ENCODE measurements at places on chromosomes 6 and 20.

- DNase-seq: no peak
These were observed 7.1 kb downstream of the OVOL2 start for GRCh38 chr20:18050628-18051027.

DNA sequence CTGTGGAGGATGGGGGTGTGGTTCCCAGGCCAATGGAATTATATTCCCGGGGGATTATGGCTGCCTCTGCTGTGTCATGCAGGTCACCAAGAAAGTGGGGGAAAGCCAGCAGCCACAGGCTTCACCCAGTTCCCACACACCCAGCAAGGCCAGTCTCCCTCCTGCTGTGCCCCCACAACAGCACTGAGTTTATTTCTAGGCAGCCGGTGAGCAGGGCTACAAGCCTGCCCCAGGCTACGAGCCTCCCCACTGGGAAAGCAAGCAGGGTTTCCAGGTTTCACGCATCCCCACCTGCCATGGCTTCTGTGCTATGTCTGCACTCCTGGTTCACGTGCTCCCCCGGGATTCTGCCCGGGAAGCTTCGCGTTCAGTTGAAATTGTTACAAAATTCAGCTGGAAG, 72.6 kb downstream of the ERMARD start:
- DNase-seq: no peak

DNA sequence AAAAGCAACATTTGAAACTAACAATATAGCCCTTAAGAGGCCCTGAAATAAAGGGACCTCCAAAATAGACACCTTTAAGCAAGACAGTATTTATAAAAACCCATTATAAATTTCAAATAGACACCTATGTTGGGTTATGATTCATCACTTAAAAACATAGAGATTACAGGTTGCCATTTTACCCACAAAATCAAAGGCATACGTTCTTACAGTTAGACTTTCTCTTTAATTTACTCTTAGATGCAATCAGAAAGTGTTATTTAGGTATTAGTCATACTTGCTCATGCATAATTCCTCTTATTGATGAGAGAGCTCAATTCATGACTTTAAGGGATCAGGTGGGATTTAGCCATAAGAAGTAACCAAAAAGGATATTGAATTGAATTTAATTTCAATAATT, 51.5 kb upstream of the TMEM200A start:
- DNase-seq: no peak

GRCh38 chr20:23367770-23368169, 5.8 kb downstream of the GZF1 start:
- DNase-seq: peak; percentile 40

- no peak for DNase-seq
These were observed 61.9 kb upstream of the AKIRIN2 start for GRCh38 chr6:87763901-87764300.

GRCh38 chr6:140579918-140580317, 1205.5 kb upstream of the CITED2 start:
- DNase-seq: no peak

DNA sequence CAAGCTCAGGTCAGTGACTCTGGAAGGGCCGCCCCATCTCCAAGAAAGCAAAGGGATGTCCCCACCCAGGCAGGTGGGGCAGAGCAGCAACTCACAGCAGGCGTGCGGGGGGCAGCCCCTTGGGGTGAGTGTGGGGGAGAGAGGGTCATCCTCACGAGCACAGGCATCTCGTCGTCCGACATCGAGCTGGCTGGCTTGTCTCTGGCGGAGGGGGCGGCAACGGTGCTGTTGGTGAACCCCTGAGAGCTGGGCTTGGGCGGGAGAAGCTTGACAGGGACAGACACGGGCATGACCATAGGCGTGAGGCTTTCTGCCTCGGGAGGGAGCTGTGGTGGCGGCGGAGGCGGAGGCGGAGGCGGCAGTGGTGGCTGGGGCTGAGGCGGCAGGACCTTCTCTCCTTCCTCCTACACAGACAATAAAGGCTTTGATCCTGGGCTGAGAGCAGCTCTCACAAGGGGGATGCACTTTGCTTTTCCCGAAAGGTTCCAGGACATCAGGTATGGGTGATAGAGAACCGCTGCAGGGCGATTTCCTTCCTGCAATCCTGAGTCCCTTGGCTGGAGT, 45.6 kb upstream of the MRPS10 start:
- DNase-seq: no peak

DNA sequence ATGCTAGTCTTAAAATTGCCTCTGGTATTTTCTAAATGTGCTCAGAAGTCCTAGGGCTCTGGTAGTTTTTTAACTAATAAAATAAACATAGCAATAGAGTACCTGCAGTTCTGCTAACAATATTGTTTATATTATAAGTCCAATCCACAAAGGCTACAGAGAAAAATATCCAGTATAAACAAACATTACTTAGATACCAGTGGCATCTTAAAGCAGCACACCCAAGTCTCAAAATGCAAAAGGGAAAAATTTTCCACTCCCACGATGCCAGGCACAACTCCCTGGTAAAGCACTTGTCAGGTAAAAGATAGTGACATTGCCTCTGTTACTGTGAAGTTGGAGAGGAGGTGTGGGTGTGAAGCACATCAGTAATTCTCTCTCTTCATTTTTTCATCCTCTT, 123.3 kb downstream of the OGFRL1 start:
- DNase-seq: no peak

GRCh38 chr6:47741807-47742206, 40.0 kb upstream of the OPN5 start:
- DNase-seq: peak; percentile 35

DNA sequence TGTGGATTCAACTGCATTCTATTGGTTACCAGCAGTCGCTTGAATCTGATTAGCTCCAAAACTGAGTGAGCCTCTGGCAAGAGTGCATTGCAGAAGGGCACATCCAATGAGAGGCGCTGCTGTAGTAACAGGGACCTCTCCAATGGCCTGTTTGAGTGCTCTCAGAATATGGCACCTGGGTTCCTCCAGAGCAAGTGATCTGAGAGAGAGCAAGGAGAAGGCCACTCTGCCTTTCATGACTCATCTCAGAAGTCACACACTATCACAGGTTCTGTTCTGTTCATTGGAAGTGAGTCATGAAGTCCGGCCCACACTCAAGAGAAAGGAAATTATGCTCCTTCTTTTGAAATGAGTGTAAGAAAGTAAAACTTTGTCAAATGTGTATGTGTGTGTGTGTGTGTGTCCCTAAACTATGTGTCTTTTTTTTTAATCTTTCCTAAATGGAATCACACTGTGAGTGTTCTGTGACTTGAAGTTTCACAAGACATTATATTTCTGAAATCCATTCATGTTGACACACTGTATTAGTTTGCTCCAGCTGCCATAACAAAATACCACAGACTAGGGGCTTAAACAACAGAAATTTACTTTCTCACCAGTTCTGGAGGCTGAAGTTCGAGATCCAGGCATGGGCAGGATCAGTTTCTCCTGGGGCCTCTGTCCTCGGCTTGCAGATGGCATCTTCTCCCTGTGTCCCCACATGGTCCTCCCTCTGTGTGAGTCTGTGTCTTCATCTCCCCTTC, 138.3 kb upstream of the CDYL start:
- DNase-seq: peak; percentile 63

GRCh38 chr6:30828027-30828962, 56.0 kb upstream of the DDR1 start:
- peak; percentile 85 for DNase-seq

DNA sequence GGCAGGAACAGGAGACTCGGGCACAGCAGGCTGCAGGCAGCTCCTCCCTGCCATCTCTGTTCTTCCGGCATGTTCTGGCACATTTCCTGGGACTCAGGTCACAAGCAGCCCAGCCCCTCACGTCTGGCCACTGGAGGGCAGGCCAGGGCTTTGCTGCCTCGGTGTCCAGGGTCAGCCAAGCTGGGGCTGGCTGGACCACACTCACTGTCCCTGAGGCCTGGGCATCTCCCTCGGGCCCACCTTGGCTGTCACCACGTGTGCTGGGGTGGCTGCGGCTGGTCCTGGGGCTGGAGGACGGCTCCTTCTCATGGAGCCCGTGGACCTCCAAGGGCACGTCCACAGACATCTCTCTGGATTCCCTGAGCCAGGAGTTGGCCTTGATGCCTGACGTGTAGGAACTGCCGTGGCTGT, 18.5 kb downstream of the FRMD1 start:
- DNase-seq: peak; percentile 25

DNA sequence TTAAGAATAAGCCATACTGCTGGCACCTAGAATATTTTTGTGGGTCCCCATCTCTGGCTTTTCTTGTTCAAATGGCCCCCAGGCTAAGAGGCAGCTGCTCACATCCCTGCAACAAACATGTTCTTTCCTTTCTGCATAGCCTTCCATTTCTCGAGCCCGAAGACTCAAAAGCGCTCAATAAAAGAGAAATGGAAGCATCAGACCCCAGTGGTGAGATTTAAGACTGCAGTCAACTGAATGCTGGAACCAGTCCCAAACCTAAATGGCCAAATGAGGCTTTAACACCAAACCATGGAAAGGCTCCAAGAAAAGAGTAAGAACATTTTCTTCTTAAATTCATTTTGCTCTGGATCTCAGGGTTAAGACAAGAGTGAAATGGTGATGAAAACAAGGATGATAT, 122.1 kb upstream of the TRAF3IP2 start:
- peak; percentile 53 for DNase-seq

DNA sequence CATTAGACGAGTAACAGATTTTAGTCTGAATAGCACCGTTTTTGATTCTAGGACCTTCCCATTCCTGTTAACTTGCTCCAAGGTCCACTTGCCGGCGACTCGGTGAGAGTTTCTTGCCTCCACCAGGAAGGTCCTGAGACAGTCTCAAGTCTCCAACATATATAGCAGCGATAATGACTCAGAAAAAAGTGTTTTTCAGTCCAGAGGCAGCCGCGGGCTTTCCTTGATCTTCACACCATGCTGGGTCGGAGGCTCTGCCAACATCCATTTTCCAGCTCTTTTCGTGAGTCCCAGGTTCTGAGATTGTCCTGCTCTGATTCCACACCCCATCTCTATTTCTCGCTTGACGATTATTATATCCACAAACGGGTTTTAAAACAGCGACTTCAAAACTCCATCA, 170.5 kb downstream of the GPX5 start:
- peak; percentile 17 for DNase-seq

- peak; percentile 3 for DNase-seq
These were observed 622.6 kb upstream of the PTCHD4 start for GRCh38 chr6:48733581-48733980.

DNA sequence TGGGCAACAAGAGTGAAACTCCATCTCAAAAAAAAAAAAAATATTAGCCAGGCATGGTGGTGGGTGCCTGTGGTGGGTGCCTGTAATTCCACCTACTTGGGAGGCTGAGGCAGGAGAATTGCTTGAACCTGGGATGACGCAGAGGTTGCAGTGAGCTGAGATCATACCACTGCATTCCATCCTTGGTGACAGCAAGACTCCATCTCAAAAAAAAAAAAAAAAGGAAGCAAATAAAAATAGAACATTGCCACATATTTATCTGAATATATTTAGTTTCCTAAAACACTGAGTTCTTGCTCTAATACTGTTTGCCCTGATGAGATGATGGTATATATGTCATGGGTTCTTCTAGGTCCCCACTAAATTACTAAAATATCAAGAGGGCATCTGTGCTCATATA, 28.4 kb downstream of the CASP8AP2 start:
- no peak for DNase-seq

Data from LHCN-M2 (cell line).